ENCODE measurements at places on chromosomes 13 and 19.

DNA sequence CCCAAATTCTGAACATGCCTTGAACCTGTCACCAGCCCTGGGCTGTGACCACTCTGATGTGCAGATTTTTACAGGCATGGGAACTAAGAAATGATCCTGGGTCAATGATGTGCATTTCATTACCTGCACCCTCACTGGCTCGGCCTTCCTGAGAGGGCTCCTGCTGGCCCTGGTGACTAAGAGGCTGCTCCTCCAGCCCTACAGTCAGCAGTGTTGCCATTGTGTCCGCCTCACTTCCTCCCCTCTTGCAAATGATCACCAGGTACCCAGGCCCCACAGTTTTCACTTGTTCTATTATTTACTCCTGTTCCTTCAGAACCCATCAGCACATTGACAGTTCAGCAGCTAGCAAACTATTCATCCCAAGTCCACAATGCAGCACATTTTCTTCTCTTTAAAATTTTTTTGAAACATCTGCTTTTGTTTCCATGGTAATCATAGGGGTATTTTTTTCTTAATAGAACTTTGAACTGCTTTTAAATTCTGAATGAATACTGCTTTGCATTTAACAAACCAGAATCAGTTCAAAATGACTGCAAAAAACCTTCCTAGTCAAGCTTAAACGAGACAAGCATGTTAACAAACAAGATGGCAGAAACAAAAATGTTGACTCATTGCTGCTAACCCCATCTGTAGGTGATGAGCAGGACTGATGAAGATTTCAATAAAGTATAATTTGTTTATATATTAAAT, 29.3 kb downstream of the STARD13 start:
- no peak for DNase-seq

GRCh38 chr13:53460796-53461195, 432.2 kb downstream of the OLFM4 start:
- no peak for DNase-seq

GRCh38 chr19:58554494-58555368, at the start of gene CHMP2A:
Gene CHMP2A (minus strand): TSS chr19:58555105. CDS start chr19:58554212, 893 bp downstream.
- no peak for DNase-seq

DNA sequence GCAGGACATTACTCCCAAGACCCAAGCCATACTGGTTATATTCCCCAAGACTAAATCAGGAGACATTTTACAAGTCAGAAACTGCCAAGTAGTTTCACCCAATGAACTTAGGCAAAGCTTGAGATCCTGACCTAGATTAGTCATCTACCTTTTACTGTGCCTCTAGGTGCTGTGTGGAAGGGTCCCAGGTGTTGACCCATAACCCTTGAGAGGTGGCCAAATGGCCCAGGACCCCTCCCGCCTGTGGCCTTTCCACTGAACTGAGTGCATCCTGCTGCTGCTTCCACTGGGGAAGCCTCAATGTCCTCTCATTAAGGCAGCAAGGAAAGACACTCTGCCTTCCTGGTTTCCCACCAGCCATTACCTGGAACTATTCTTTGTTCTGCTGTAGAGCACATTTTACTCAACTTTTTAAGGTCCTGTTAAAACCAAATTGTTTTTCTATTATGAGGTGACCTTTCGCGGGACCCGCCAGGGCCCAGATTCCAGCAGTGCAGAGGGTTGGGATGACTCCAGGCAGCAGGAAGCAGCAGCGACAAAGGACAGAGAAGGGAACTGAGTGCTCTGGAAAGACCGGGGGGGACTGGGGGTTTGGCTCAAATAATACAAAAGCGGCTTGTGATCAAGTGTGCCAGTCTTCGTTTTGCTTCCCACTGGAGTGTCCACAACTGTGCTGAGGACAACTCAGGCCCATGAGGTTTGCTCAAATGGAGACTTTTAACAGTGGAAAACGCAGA, 27.1 kb downstream of the ANKRD10 start:
- DNase-seq, result no peak

DNA sequence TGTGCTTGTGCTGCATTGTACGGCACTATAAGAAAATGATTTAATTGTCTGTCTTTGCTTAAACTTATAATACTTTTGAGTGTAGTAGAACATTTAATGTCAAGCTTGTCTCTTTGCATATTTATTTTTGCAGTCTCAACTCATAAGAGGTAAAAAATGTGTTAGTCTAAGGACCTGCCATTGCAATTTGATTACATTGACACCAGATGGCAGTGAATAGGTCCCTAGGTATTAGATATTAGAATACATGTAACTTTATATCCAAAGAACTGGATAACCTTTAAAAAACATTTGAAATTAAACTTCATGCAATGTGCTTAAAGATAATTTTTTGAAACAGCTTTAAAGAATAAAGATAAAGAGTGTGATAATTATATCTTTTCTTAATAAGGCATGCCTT, 1421.3 kb downstream of the OLFM4 start:
- DNase-seq, result no peak

DNA sequence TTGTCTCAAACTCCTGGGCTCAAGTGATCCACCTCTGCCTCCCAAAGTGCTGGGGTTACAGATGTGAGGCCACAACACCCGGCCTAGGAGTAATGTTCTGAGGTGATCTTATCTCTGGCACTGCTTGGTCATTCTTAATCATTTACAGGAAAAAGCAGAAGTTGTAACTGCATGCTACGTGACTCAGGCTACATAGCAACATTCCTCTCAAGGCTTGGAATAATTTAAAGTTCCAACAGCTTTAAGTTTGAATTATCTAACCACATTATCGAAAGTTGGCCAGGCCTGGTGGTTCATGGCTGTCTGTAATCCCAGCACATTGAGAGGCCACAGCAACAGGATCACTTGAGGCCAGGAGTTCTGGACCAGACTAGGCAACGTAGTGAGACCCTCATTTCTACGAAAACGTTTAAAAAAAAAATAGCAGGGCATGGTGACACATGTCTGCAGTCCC, 3.9 kb upstream of the B9D2 start:
- no peak for DNase-seq

DNA sequence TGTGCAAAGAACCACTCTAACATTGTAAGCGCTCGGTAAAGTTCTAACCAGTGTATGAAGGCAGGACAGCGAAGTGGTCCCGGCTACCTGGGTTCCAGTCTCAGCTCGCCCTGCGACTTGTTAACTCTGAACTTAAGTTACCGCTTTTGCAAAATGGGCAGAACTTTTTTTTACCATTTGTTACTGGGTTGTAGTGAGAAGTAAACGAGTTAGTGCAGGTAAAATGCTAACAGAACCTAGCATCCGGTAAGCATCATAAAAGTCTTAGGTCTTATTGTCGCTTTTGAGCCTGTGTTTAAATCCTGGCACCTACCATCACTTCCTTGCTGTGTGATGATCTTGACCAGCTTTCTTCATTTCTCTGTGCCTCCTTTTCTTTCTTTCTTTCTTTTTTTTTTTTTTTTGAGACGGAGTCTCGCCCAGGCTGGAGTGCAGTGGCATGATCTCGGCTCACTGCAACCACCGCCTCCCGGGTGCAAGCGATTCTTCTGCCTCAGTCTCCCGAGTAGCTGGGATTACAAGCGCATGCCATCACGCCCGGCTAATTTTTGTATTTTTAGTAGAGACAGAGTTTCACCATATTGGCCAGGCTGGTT, 734 bp upstream of the TRMT1 start:
- no peak for DNase-seq

GRCh38 chr19:40928850-40929249, 46.8 kb upstream of the CYP2A7 start:
- DNase-seq, result no peak

DNA sequence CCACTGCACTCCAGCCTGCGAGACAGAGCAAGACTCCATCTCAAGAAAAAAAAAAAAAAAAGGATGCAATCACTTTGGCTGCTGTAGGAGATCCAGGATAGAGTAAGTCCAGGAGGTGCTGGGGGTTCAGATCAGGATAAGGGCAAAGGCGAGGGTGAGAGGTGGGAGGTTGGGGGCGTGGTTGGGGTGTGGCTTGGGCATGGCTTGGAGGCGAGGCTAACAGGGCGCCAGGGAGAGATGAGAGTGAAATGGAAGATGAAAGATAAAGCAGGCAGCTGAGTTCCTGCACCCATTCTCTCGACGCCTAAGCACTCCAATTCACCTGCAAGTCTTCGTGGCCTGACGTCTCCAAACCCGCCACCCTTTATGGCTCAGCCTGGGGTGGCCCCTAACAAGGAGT, 25.0 kb upstream of the ZNRF4 start:
- DNase-seq, result no peak

- no peak for DNase-seq
Measured at GRCh38 chr19:3137119-3137518, 1.3 kb downstream of the GNA15 start.

- DNase-seq, result no peak
Measured at GRCh38 chr13:48858122-48858902, 117.4 kb upstream of the FNDC3A start.

DNA sequence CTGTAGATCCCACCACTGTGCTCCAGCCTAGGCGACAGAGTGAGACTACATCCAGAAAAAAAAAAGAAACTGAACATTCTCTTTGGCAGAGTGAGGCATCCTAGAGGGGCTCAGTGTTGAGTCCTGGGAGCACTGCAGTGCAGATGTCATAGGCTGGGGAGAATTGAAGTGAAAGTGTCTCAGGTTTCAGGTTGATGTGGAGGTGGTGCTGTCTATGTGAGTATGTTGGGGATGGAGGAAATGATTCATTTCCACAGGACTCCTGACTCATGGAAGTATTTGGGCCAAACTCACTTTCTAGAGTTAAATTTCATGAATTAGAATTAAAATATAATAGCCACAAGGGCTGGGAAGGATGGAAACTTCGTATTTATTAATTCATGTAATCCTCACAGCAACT, 134.4 kb upstream of the TSC22D1 start:
- no peak for DNase-seq

- no peak for DNase-seq
Measured at GRCh38 chr13:108342369-108343289, 73.1 kb downstream of the TNFSF13B start.
